ENCODE measurements at places on chromosomes 5 and 9. TPM values are rescaled to one million over a fixed set of nuclear protein-coding genes. Genes with fewer than 3 reads are reported as not detected.

FCN1 gene
- total RNA-seq: 0.59 TPM

SMIM33 gene
- total RNA-seq: 0.19 TPM

TAF1L gene
- total RNA-seq: not detected

NSG2 gene
- total RNA-seq: not detected

ZNF454 gene
- total RNA-seq: not detected

GABRB2 gene
- total RNA-seq: not detected

GABRA1 gene
- not detected for total RNA-seq

ENTR1 gene
- 69.6 TPM for total RNA-seq

MYOZ3 gene
- not detected for total RNA-seq

TTF1 gene
- total RNA-seq: 15.9 TPM

OTP gene
- not detected for total RNA-seq

FOXD4L6 gene
- not detected for total RNA-seq

PLAC8L1 gene
- not detected for total RNA-seq

NOXA1 gene
- total RNA-seq: 6.4 TPM

FAM169A gene
- total RNA-seq: 13.8 TPM

ZFP37 gene
- total RNA-seq: 2.8 TPM

ROR2 gene
- total RNA-seq: 0.28 TPM

OR1Q1 gene
- total RNA-seq: not detected

CCDC69 gene
- total RNA-seq: 112 TPM

TUSC1 gene
- 0.23 TPM for total RNA-seq

SLC6A18 gene
- not detected for total RNA-seq

DRD1 gene
- total RNA-seq: not detected

SPINK7 gene
- not detected for total RNA-seq

SLC6A19 gene
- total RNA-seq: not detected

GLRA1 gene
- total RNA-seq: not detected

ATP10B gene
- 0.07 TPM for total RNA-seq

ACOT12 gene
- not detected for total RNA-seq

PAPPA gene
- total RNA-seq: not detected

MAMDC2 gene
- total RNA-seq: not detected

PCDHGA10 gene
- 0.43 TPM for total RNA-seq

ORM2 gene
- not detected for total RNA-seq

C9orf50 gene
- not detected for total RNA-seq

TAF11L8 gene
- not detected for total RNA-seq

N4BP3 gene
- total RNA-seq: 5.1 TPM

RLN1 gene
- 1.6 TPM for total RNA-seq

ZBTB34 gene
- total RNA-seq: 5.7 TPM

NUTM2F gene
- not detected for total RNA-seq

PTGES gene
- not detected for total RNA-seq

IFNA21 gene
- total RNA-seq: not detected

LMBRD2 gene
- total RNA-seq: 6.3 TPM

TSSK1B gene
- total RNA-seq: not detected

FGFR4 gene
- 1.6 TPM for total RNA-seq

SELENOP gene
- total RNA-seq: 0.84 TPM
